Cortex of kidney (tissue), 1 donor: ENCODE measurements at places on chromosomes 7 and 10.

DNA sequence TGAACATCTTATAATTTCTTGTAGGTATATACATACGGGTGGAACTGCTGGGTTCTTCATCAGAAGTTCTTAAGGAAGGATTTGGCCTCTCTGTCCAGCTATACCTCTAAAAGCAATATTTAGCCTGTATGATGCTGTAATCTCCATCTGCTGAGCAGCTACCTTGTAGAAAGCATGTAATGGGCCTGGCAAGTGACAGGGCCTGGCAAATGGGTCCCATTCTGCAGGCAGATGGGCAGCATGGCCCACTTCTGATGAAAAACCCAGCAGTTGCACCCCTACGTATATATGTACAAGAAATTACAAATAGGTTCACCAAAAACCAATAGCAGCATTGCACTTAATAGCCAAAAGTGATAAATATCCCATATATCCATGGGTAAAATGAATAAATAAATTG lies 9.0 kb downstream of the PLPP4 start:
- no peak for DNase-seq

- DNase-seq: no peak
These were observed 103.9 kb downstream of the LRRC18 start for GRCh38 chr10:48835781-48836180.

DNA sequence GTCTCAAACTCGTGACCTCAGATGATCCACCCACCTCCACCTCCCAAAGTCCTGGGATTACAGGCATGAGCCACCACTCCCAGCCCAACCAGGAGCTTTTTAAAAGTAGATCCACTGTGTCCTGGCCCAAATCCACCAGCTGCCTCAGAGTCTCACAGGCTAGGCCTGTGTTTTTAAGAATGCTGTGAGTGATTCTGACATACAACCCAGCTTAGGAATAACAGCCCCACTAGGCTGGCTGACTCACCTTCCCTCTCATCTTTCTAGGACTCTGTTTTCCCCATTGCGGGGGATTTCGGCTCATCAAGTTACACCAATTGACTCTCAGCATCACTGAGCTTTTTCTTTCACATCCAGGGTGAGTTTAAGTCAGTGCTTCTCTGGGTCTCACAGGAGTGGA lies 207.6 kb downstream of the SKIDA1 start:
- DNase-seq: no peak

DNA sequence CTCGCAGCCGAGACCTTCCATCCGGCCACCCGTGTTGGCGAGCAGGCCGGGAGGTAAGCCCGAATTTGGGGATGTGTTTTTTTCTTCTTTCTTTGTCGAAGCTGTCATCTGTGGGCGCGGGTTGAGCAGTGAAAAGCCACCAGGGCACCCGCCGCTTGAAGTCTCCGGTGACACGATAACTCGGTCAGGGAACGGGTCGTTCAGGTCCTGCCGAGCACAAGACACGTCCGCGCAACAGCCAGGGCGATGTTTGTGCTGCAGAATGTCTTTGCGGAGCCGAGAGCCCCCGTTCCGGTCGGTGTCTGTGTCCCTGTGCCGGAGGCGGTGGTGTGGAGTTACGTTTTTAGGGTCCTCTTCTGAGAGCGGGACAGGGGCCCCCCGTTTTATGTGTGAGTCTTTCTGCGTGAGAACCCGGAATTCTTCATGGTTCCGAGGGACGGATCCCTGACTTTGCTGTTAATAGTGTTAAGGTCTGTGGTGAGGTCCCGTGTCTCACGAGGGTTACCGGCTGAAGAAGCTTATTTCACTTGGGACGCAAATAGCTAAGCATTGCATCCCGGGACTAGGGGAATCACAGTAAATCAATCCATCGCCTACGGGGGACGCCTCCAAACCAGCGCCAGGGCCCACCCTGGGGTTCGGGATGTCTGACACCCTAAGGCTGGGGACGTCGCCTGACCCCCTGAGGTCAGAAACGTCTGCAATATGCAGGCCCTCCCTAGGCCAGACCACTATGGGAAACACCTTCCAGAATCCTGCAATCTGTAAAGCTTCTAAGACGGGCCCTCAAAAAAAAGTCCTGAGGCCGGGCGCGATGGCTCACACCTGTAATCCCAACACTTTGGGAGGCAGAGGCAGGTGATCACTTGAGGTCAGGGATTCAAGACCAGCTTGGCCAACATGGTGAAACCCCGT lies 99.5 kb downstream of the ELFN1 start:
- DNase-seq: no peak

GRCh38 chr10:6986927-6987326 lies 406.9 kb upstream of the PRKCQ start:
- DNase-seq: no peak
